ENCODE measurements at places on chromosomes 3 and 15.

GRCh38 chr15:52558196-52558595 is 10.6 kb downstream of the ARPP19 start:
- DNase-seq = no peak

- no peak for DNase-seq
These were observed 4.9 kb downstream of the ACAD11 start for GRCh38 chr3:132654721-132655120.

DNA sequence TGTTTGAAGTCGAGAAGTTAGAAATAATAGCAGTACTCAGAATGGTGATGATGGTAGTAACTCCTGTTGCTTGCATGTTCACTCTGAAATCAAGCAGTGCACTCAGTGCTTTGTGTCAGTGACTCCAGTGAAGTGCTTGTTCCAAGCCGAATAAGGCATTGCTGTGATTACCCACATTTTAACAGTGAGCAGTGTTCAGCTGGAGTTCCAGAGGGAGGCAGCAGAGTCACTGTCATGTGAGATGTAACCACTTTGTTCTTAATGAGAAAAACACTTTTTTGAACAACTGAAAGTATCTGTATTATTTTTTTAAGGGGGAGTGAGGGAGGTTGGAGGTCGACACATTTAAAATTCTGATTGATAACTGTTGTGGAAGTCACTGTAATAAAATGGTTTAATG is 3.7 kb downstream of the MDFIC2 start:
- DNase-seq = no peak

DNA sequence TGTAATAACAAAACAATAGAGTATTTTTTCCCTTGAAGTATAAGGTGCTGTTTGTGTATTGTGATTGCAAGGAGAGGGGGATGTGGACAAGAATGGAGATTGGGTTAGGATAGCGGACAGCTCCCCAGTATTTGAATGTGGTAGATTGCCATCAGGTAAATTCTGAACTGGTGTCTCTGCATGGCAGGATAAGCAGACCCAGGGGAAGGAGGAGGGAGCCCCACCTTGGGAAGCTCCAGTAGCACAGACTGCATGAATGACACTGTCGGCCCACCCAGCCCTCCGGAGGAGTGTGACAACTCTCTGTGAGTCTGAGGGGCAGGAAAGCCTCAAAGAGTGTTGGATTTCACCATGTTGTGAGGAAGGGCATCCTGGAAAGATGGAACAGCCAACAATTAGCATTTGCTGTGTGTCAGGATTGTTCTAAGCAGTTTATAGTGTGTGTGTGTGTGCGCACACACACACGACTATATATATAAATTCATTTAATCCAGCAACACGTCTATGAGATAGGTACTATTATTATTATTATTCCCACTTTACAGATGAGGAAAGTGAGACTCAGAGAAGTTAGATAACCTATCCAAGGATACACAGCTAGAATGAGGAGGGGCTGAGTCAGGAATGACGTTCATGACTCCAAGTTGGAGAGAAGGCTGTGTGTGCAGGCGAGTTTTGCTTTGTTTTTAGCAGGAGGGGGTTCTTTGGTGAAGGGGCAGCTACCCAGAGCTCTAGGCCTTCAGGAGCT is 63.4 kb upstream of the LCTL start:
- no peak for DNase-seq

DNA sequence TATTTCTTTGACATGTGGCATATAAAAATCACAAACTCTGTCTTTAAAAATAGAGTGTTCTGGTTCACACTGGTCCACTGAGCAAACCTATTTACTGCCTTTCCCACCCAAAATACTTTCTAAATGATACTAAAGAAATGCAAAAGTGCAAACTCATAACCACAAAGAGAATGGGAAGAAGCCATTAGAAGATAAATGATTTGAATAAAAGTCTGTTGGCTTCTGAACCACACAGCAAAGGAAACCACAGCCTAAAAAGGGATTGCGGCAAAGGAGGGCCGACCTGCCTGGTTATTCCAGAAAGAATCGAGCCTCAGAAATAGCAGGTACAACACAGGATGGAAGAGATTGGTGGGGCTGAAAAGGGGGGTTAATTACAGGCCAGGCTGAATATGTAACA is 599.5 kb downstream of the FHIT start:
- DNase-seq = no peak

- DNase-seq = no peak
These were observed 17.0 kb upstream of the ARID3B start for GRCh38 chr15:74523982-74524381.

- no peak for DNase-seq
These were observed 54.5 kb downstream of the PLXNA1 start for GRCh38 chr3:127037418-127037841.

- no peak for DNase-seq
These were observed 408.6 kb downstream of the GBE1 start for GRCh38 chr3:81352867-81353266.

DNA sequence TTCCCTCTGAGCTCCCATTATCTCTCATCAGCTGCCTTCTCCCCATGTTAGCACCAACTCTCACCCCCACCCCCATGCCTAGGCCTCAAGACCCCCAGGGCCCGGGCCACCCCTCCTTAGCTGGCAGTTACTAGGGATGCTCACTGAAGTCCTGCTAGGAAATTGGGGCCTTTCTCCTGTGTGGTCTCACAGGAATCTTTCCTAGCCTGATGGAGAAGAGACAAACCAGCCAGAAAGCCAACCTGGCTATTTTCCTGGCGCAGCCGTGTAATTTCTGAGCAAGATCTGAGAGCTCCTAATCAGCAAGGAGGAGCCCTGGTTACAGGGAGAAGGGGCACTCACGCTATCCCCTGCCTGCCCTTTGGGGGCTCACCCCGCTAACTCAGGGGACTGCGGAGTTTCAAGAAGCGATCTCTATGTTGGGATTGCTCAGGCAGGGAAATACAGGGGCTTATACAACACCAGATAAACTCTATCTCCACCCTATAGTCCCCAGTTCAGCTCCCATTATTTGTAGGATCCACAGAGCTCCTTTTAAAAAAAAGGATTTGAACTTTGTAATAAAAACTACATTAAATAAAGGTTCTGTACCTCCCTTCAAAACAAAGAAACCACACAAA is 25.2 kb downstream of the NR2F2 start:
- DNase-seq = no peak

GRCh38 chr15:78109156-78109555 is 16.8 kb downstream of the SH2D7 start:
- no peak for DNase-seq

DNA sequence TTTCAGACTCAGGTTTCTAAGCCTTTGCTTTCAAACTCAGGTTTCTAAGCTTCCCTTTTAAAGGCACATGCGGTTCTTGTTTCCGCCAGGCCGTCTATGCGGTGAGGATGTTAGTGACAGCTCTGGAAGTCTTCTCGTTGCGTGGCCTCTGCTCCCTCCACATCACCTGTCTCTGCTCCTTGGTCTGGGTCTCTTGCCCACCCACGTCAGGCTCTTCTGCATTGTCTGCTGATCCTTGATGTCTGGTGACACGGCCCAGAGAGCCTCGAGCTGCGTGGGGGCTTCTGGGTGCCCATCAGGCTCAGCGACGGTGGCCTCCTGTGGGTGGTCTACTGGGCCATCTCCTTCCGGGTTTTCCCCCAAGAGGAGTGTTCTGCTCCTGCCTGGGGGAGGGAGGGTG is 30.5 kb downstream of the KLF13 start:
- DNase-seq = no peak

DNA sequence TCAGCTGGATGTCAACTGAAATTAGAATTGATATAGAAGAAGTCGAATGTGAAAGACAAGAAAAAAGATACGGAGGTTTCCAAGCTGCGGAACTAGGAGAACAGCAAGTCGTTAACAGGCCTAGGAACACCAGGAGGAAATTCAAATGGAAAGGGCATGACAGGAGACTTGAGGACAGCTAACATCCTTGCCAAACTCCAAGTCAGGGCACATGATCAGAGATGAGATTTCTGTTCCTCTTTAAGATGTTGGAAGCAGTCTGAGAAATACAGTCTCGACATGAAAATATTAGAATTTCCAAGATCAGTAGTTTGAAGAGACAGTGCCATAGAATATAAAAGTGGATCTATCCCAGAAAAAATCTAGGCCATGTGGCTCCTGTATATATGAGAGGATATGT is 5.0 kb downstream of the MYO5A start:
- no peak for DNase-seq

- no peak for DNase-seq
These were observed 65.2 kb downstream of the TBL1XR1 start for GRCh38 chr3:177131927-177132636.

GRCh38 chr15:78149805-78150751 is 916 bp downstream of the IDH3A start:
- DNase-seq = no peak

- no peak for DNase-seq
These were observed 74.6 kb downstream of the TRIM42 start for GRCh38 chr3:140752499-140752898.

DNA sequence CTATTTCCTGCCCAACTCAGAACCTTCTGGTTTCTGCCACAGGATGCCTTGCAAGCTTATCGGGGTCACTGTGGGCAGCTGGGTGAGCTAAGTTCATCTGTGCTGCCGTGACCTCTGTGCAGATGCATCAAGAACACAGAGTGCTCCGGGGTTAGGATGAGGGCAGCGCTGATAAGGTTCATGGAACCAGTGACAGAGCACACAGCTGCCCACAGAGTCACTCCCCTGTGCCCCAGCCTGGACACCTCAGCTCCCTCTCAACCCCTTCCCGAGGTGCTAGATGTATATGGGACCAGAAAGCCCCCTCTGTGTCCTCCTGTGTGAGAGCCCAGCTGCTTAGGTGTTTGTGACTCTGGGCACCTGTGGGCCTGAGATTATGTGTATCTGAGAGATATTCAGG is 15.8 kb upstream of the ALAS1 start:
- DNase-seq = no peak

DNA sequence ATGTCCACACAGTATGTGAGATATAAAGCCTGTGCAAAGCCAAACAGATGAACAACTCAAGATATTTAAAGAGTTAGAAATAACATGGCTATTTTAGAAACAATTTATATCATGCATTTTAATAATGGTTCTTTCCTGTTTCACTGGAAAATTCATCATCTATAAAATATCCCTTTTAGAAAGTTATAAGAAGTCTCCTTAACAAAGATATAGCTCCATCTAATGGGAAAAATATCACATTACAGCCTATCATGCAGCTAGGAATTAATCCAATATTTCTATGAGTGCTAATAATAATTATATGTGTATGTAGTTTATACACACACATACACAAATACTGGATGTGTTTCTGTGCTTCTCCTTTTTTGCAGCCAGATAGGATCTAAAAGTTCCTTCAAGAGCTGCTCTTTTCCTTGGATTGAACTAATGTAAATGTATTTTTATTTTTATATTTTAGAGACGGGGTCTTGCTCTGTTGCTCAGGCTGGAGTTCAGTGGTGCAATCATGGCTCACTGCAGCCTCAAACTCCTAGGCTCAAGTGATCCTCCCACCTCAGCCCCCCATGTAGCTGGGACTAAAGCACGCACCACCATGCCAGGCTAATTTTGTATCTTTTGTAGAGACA is 21.6 kb downstream of the RPL22L1 start:
- no peak for DNase-seq

Measured in stimulated activated CD8-positive, alpha-beta memory T cell treated with anti-CD3 and anti-CD28 coated beads, Interleukin-4, amount 100 ng/mL, for 1 hour (primary cell).